ENCODE measurements at places on chromosomes 7 and 10. TPM values are rescaled to one million over a fixed set of nuclear protein-coding genes. Genes with fewer than 3 reads are reported as not detected.

DNA sequence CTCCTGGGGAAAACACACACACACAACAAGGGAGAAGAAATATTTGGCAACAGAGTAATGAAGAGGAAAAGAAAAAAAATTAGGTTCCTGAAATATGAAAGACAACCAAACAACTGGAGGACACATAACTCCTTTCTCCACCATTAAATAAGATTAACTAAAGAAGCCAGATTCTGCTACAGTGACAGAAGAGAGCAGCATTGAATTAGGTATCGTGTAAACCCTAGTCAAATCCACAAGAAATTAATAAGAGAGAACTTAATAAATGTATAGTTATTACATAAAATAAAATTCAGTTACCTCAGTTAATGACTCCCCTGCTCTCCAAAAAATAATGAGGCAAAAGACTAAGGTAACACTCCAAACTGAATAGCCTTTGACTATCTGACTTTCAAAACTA is 306.7 kb downstream of the CRPPA start:
- DNase-seq, result no peak

The ODAD2 gene
- total RNA-seq, result 0.44 TPM

- DNase-seq, result no peak
These were observed 32.1 kb upstream of the HECTD2 start for GRCh38 chr10:91378061-91378460.

DNA sequence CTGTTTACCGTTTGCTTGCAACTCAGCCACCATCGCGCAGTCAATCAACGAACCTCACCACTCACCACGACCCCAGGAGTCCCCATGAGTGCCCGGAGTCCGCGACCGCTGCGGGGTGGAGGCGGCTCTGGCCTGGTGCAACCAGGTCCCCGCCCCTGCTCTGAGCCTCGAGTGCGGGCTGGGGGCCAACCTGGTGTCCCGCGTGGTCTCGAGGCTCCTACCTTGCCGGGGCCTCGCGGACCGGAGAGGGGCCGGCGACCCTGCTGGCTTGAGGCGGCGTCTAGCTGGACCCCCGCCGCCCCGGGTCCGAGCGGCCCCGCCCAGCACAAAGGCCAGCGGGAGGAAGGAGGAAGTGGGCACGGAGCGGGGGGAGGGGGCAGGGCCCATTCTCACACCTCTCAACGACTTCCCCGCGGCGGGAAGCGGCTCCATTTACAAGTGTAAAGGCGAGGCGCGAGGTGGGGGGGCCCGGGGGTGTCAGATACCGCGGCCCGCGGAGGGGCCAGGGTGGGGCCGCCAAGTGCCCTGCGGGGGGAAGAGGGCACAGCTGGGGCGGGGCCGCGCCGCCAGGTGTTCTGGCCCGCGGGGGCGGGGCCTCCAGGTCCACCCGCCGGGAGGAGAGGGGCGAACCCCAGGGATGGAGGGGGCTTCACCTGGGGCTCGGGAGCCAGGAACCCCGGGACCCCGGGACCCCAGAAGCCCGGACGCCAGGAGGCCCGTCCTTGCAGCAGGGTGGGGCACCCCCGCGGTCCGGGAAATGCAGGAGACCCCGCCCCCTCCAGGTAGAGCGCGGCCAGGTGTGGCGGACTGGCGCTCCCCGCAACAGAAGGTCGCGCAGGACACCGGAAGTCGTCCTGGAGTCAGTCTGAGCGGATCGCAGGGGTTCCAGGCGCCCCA is 8.6 kb downstream of the CTBP2 start:
- no peak for DNase-seq

- DNase-seq, result no peak
These were observed 13.7 kb downstream of the SRGN start for GRCh38 chr10:69101451-69102095.

DNA sequence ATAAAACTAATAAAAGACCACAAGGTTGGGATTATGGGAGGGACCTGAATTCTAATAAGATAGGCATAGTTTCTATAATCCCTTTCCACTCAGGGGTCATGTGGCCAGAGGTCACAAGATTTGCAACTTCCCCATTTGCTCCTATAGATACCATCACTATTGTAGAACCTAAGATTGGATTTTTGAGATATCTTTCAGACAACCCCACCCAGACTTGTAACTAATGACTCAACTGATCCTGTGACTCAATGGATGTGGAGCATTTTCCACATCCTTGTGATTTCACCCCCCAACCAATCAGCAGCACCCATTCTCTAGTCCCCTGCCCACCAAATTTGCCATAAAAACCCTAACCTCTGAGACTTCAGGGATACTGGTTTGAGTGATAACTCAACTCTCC is 51.9 kb upstream of the PIK3AP1 start:
- no peak for DNase-seq

The PDLIM1 gene
- 148 TPM for total RNA-seq

GRCh38 chr10:60800918-60801317 is 22.6 kb downstream of the CDK1 start:
- DNase-seq, result no peak

DNA sequence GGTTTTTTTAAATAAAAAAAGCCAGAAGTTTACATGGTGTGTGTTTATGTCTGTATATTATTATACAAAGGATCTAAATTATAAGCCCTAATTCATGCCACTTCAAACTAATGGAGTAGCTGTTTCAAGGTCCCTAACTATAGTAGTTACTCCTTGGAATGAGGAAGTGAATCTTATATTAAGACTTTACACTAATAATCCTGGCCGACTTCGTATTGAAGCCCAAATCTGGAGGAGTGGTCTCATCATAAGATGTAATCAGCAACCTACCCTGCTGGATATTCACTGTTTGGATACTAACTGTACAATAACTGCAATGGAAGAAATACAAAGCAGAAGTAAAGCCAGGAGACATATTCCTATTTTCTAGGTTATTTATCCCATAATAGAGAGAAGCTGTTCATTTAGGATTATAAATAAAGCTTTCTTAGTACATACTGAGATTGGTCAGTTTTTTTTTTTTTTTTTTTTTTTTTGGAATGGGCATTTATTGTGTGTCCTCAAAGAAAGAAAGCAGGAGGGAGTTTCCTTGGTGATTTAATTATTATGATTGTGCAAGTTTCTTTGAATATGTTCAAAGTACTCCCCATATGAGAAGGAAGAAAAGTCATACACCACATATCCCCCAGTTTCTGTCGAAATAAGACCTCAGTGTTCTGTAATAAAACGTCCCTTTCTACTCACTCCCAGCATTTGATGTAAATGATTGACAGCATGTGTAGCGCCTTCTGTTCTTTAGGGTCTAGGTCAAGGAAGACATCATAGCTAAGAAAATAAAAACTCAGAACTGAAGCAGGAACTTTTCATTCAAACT is 397.8 kb downstream of the EXOC4 start:
- DNase-seq, result no peak

GRCh38 chr7:106206826-106207541 is 77.8 kb downstream of the NAMPT start:
- DNase-seq, result no peak

GRCh38 chr10:5317547-5318107 is 47.1 kb upstream of the UCN3 start:
- DNase-seq, result peak; percentile 64

GRCh38 chr7:148037044-148037443 is 553.5 kb upstream of the C7orf33 start:
- DNase-seq, result no peak

The AMPH gene
- 1.2 TPM for total RNA-seq

The CLDN4 gene
- 342 TPM for total RNA-seq

The OLAH gene
- total RNA-seq, result 0.50 TPM

The JCAD gene
- 27.1 TPM for total RNA-seq

DNA sequence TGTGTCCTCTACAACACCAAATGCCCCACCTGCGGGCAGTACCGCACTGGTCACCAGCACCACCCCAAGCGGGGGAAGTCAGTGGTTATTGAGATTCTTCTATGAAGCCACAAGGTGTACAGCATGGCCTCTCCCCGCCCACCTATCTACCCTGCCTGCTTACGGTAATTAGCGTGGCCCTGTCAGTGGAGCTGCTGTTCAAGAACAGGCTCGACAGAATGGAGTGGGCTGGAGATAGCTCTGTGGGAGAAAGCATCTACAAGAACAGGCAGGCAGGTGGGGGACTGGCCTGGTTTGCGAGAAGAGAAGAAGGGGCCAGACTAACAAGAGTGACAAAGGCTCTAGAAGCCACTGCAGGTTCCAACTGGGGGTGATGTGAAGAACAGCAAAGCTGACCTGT is 108.3 kb downstream of the RNF216 start:
- no peak for DNase-seq

GRCh38 chr7:87510411-87510875 is 35.0 kb upstream of the ABCB4 start:
- DNase-seq, result no peak

- no peak for DNase-seq
These were observed 126.5 kb downstream of the GFRA1 start for GRCh38 chr10:116146372-116147140.

The PPP1R17 gene
- not detected for total RNA-seq

GRCh38 chr10:115049960-115050359 is 43.2 kb upstream of the ATRNL1 start:
- DNase-seq, result peak; percentile 74

GRCh38 chr7:155643804-155644177 is 670 bp upstream of the RBM33 start:
- DNase-seq, result no peak

- no peak for DNase-seq
These were observed 25.5 kb upstream of the SLIT1 start for GRCh38 chr10:97211229-97211628.

- no peak for DNase-seq
These were observed 40.0 kb upstream of the AQP1 start for GRCh38 chr7:30871655-30872054.

The KMT2C gene
- 102 TPM for total RNA-seq

GRCh38 chr10:80739328-80739727 is 201.6 kb downstream of the SH2D4B start:
- DNase-seq, result no peak

The RAB19 gene
- 11.5 TPM for total RNA-seq

- no peak for DNase-seq
These were observed 481.4 kb downstream of the NEBL start for GRCh38 chr10:20415684-20416083.

DNA sequence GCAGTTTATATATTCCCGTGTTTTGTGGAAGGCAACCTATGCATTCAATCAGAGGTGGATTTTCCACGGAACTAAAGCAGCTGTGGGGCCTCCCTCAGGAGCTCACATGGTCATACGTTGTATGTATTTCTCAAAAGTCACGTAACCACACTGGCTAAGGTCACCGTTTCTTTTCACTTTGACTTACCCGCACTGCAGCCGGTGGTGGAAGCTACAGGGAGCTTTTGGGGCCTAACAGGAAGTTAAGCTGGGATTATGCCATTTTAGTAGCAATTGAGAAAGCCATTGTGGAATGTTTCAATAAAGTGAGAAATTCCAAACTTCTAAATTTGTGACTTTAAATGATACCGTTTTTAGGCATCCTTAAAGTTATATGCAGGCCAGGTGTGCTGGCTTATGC is 111.2 kb upstream of the KLF6 start:
- DNase-seq, result no peak

The POT1 gene
- total RNA-seq, result 23.2 TPM

DNA sequence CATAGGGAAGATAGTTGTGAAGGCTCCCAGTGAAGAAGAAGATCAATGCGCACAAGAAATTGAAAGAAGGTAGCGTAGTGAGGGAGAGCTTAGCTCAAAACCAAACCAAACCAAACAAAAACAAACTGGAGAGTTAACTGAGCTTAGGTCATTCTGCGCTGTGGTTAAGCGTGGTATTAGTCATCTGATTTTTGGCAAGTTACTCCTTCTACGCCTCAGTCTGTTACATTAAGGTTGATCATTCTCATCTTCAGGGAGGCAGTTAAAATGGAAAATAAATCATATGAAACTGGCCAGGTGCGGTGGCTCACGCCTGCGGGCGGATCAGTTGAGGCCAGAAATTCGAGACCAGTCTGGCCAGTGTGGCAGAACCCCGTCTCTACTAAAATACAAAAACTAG is 259.7 kb downstream of the EXOC4 start:
- DNase-seq, result no peak

DNA sequence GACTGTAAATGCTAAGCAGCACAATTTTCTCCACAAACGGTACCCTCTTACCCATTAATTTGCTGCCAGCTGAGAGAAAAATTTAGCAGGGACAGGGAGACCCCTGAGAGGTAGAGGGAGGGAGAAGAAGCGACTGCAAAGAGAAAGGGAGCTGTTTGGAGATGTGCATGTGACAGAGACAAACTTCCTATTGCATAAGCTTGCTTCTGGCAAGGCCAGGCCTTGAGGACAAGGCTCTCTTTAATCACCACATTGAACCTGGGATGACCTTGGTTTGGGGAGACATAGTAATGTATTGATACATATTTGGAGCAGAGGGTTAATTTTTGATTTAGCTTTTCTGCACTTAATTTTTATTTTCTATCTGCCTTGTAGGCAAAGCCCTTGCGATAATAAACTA is 31.1 kb upstream of the HIBADH start:
- no peak for DNase-seq

DNA sequence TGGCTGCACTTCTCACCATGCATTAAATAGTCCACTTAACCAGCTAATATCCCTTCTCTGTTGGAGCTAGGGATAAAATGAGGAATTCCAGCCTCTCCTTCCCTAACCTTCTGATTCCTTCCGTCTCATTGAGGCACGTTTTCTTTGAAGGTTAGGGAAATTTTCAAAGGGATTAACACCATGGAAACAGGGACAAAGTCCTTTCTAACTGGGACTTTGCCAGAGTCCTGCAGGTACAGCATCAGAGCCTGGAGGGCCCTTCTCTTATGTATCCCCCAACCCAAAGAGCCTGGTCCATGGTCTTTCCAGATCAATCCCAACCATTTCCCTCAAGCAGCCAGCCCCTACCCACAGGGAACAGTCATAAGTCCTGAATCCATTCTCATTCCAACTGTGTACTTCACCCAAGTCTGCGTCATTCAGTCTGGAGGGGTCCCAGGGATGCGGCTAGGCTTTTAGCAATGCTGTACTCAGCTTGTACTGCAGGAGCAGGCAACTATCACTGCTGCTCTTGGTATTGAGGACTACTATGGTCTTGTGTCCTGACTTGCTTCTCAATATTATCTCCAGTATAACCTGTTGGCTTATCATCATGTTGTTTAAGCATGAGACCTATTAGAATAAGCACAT is 34.6 kb upstream of the CROT start:
- DNase-seq, result no peak

GRCh38 chr10:128958834-128959690 is 508.0 kb upstream of the MGMT start:
- no peak for DNase-seq

GRCh38 chr7:150587551-150587950 is 20.4 kb downstream of the GIMAP4 start:
- DNase-seq, result no peak

- DNase-seq, result peak; percentile 23
These were observed 2.5 kb downstream of the TMEM178B start for GRCh38 chr7:141076377-141076776.
